ENCODE measurements at places on chromosomes 3 and 15.

GRCh38 chr15:101556273-101556672 is 66.8 kb upstream of the PCSK6 start:
- no peak for DNase-seq

DNA sequence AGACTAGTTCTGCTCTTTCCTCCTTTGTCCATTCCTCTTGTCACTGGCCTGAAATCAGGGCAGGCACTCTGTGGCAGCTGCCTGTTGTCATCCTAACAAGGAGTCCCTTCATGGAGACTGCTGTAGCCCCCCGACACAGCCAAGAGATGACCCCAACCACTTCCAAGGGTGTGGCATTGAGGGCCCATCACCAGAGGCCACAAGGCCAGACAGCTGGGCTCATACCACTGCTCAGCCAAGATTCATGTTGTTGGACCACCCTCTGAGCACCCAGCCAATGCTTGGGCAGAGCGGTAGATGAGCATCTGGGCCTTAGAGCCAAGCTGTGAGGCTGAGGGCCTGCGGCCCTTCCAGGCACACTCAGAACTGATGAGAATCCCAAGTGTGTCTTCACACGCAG is 85.4 kb downstream of the EPHB1 start:
- DNase-seq = no peak

DNA sequence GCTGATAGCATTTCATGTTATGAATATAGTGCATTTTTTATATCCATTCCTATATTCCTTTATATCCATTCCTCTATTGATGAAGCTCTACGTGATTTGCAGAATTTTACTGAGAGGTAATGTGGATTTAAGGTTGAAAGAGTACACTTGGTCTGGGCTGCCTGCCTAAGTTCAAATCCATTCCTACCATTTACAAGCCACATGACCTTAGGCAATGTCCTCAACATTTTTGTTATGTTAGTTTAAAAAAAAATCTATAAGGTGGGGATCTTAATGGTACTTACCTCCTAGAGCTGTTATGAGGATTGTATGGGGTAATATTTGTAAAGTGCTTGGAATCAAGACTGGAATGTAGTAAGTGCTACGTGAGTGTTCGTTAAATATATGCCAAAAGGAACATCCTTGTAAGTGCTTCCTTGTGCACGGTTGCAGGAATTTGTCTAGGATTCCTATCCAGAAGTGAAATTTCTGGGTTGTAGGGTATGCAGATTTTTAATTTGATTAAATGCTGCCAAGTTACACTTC is 11.2 kb upstream of the VEPH1 start:
- DNase-seq = no peak

DNA sequence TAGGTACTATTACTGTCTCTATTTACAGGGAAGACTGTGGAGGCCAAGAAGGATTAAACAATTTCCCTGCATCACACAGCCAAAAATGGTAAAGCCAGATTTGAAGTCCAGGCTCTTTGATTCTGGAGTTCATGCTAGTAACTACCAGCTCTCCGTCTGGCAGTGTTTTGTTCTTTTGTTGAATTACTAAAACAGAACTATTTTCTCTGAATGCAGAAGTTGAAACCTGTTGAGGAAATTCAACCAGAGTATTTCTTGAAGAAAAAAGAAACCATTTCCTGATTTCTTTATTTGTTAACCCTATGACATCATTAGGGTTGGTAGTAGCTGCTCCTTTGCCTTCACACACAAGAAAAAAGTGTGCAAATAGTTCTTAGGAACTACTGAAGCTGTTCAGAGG is 34.3 kb downstream of the CRTC3 start:
- no peak for DNase-seq

GRCh38 chr3:76834657-76835056 is 205.2 kb upstream of the ROBO2 start:
- no peak for DNase-seq

GRCh38 chr3:105722943-105723556 is 145.8 kb downstream of the CBLB start:
- DNase-seq = no peak

GRCh38 chr15:78927077-78927790 is 17.6 kb downstream of the CTSH start:
- no peak for DNase-seq

- no peak for DNase-seq
Observed at GRCh38 chr15:58923696-58924300, 9.7 kb downstream of the SLTM start.

GRCh38 chr3:32862247-32862935 is 44.6 kb downstream of the TRIM71 start:
- no peak for DNase-seq

DNA sequence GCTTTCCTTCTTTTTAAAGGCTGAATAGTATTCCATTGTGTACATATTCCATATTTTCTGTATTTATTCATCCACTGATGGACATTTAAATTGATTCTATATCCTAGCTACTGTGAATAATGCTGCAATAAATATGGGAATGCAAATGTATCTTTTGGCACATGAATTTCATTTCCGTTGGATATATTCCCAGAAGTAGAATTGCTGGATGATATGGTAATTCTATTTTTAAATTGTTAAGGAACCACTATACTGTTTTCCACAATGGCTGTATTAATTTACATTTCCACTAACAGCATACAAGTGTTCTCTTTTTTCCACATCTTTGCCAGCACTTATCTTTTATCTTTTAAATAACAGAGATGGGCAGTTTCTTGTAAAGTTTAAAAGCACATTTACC is 302.7 kb downstream of the CTNNB1 start:
- no peak for DNase-seq

- DNase-seq = no peak
Observed at GRCh38 chr3:134427400-134428111, 53.3 kb upstream of the AMOTL2 start.

GRCh38 chr3:45066109-45066801 is 40.2 kb downstream of the CLEC3B start:
- no peak for DNase-seq

DNA sequence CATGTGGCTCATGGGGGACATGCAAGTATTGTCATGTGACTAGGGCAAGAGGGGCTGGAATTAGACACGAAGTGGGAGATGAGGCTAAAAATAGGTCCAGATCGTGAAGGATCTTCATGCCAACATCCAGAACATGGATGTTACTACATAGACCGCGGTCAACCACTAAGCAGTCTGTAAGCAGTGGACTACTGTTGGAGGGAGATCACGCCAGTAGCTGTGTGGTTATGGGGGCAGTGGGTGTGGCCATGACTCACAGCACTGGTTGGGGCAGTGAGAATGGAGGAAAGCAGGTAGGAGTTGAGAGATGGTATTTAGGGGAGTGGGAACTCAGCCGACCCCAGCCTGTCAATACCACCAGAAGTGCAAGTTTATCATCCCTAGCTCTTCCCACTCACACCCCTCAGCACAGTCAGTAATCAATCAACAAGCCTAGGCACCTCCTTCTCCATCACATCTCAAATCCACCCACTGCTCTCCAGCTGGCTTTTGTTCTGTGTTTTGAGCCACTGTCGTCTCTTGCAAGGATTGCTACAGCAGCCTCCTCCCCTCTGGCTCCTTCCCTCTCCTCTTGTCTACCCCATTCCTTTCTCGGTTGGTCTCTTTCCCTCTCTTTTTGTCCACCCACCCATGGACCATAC is 107.2 kb upstream of the ABHD17C start:
- no peak for DNase-seq

GRCh38 chr3:16788440-16789056 is 96.2 kb upstream of the PLCL2 start:
- DNase-seq = no peak

DNA sequence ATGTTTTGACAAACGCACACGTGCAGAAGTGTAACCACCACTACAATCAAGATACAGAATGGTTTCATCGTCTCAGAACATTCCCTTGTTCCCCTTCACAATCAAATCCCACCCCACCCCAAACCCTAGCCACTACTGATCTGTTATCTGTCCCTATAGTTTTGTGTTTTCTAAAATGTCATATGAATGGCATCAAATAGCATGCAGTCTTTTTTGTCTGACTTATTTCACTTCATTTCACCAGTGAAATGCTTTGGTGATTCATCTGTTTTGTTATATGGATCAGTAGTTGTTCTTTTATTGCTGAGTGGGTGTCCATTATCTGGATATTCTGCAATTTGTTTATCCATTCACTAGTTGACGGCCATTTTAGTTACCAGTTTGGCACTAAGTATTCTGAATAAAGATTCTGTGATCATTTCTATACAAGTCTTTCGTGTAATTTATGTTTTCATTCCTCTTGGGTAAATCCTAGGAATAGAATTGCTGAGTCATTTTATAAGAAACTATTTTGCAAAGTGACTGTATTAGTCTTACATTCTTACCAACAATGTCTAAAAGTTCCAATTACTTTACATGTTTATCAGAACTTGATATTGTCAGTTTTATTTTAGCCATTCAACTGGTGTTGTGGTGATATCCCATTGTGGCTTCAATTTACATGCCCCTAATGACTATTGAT is 232.8 kb downstream of the CLSTN2 start:
- DNase-seq = no peak

GRCh38 chr15:20348900-20349773 is 192.5 kb downstream of the GOLGA6L6 start:
- DNase-seq = no peak

GRCh38 chr3:188863999-188864406 is 307.8 kb upstream of the TPRG1 start:
- DNase-seq = no peak

- no peak for DNase-seq
Observed at GRCh38 chr15:65192016-65192415, 6.9 kb upstream of the CLPX start.

DNA sequence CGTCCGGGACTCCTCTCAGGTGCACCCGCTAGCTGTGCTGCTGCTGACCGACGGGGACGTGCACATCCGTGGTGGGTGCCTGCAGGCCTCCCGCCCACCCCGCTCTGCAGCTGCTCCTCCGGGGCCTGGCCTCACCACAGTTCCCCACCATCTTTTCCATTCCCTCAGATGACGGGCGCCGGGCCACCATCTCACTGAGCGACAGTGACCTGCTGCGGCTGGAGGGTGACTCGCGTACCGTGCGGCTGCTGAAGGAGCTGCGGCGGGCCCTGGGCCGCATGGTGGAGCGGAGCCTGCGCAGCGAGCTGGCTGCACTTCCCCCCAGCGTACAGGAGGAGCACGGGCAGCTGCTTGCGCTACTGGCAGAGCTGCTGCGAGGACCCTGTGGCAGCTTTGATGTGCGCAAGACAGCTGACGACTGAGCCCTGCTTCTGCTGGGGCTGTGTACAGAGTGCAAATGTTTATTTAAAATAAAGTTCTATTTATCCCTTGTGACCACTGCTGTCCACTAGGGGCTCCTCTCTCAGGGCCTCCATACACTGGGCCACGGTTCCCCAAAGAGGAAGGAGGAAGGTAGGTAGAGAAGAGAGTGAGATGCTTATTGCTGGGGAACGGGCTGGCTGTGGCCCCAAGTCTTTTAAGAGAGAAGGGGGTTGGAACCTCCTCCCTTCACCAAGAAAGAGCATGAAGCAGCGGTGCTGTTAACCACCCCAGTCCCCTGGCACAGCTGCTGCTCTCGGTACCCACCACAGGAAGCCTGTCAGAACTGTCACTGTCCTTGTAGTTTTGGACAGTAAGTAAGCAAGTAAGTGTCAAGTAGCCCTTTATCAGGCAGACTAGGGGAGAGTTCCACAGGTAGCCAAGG is 47.0 kb downstream of the DHX30 start:
- DNase-seq = no peak

DNA sequence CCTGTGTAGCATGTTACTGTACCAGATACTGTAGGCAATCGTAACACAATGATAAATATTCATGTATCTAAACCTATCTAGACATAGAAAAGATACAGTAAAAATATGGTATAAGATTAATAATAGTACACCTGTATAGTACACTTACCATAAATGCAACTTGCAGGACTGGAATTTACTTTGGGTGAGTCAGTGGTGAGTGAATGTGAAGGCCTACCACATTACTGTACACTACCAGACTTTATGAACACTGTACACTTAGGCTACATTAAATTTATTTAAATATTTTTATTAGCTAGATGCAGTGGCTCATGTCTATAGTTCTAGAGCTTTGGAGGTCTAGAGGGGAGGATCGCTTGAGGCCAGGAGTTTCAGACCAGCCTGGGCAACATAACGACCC is 186.6 kb upstream of the ROPN1 start:
- DNase-seq = no peak

- no peak for DNase-seq
Observed at GRCh38 chr3:37887062-37887461, 25.4 kb downstream of the CTDSPL start.

- DNase-seq = no peak
Observed at GRCh38 chr15:56469483-56469882, 4.5 kb upstream of the MNS1 start.

GRCh38 chr3:58358808-58359207 is 26.1 kb downstream of the PXK start:
- DNase-seq = no peak

- DNase-seq = no peak
Observed at GRCh38 chr15:100717596-100717995, 115.2 kb downstream of the ASB7 start.

- no peak for DNase-seq
Observed at GRCh38 chr3:131178710-131179375, 152.2 kb downstream of the NEK11 start.
